ENCODE measurements at places on chromosomes 6 and 20.

- DNase-seq, result no peak
Observed at GRCh38 chr6:54865091-54865631, 18.6 kb downstream of the FAM83B start.

GRCh38 chr6:138680085-138680484 lies 93.5 kb upstream of the CCDC28A start:
- no peak for DNase-seq

DNA sequence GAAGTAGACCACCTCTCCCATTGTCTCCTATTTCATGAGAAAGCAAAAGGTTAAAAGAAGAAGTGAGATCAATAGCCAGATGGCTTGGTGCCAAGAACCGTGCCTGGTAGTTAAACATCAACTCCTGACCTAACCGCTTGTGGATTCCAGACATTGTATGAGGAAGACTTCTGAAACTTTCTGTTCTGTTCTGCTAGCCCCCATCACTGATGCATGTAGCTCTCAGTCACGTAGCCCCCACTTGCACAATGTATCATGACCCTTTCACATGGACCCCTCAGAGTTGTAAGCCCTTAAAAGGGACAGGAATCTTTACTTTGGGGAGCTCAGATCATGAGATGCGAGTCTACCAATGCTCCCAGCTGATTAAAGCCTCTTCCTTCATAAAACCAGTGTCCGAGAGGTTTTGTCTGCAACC lies 301.2 kb downstream of the RNGTT start:
- no peak for DNase-seq

- no peak for DNase-seq
Observed at GRCh38 chr20:39259808-39260207, 297.7 kb downstream of the DHX35 start.

GRCh38 chr20:22583773-22584521 lies 425 bp downstream of the FOXA2 start:
- DNase-seq, result no peak

- no peak for DNase-seq
Observed at GRCh38 chr6:107719160-107719559, 105.0 kb downstream of the SCML4 start.

GRCh38 chr6:125224231-125224861 lies 70.8 kb downstream of the TPD52L1 start:
- DNase-seq, result no peak

GRCh38 chr6:24403501-24403824 lies 727 bp downstream of the MRS2 start:
- DNase-seq, result no peak

DNA sequence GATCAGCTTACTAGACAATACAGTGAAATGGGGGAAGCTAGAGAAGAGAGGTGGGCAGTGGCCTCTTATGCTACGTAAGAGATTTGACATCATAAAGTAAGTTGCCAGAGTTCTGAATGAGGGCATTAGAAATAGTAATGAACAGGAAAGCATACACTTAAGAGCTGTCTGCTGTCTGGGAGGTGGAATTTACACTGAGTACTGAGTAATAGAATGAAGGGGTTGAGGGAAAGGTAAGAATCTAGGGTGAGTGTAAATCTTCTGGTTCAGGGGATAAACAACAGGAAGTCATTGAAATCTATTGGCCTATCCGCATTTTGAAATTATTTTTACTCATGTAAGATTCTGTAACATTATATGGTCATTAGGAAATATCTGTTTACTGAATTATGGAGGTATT lies 35.8 kb downstream of the HLA-DMB start:
- DNase-seq, result no peak

- no peak for DNase-seq
Observed at GRCh38 chr6:84645563-84646266, 118.7 kb downstream of the TBX18 start.
